ENCODE measurements at places on chromosomes 7 and 10.

- no peak for DNase-seq
Observed at GRCh38 chr7:74042746-74043522, 15.0 kb downstream of the ELN start.

GRCh38 chr10:66378117-66378876, 547.5 kb upstream of the LRRTM3 start:
- DNase-seq: no peak

DNA sequence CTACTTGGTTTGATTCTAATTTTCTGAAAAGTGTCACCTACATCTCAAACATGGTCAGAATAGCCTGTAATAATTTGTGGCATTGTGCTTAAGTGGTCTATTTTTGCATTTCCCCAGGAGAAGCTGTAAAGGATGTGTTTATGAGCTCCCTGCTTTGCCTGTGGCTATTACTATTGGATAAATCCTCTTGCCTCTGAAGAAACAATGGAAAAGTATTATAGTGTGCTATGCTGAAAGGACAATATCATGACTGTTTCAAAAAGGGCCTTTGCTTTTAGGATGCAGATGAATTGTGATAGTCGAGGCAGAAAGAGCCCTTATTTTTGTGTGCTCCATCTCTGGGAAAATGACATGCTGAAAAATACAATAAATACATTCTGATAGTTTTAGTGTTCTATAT, 94.1 kb upstream of the ARMC3 start:
- no peak for DNase-seq

DNA sequence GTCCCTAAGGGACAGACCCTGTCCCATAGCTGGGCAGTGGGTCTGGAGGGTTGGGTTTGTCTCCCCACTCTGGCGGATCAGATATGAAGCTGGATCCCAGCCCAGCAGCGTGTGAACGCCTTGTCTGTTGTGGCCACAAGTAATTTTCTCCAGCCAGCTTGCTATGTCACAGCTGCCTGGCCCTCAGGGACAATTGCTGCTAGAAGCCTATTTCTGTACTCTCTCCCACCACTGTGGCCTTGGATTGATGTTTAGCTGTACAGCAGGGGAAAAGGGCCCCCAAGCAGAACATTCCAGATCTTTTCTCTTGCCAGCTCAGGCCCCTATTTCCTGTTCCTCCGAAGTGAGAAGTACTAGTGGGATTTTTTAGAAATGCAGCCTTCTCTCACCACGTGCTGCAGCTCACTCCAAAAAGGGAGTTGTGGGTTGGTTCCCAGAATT, 53.5 kb upstream of the WAC start:
- DNase-seq: no peak

GRCh38 chr7:46713868-46714596, 793.0 kb upstream of the IGFBP3 start:
- no peak for DNase-seq

- no peak for DNase-seq
Observed at GRCh38 chr7:24455813-24456525, 117.3 kb upstream of the PALS2 start.

GRCh38 chr7:130274983-130275591, 8.4 kb downstream of the CPA2 start:
- DNase-seq: no peak

DNA sequence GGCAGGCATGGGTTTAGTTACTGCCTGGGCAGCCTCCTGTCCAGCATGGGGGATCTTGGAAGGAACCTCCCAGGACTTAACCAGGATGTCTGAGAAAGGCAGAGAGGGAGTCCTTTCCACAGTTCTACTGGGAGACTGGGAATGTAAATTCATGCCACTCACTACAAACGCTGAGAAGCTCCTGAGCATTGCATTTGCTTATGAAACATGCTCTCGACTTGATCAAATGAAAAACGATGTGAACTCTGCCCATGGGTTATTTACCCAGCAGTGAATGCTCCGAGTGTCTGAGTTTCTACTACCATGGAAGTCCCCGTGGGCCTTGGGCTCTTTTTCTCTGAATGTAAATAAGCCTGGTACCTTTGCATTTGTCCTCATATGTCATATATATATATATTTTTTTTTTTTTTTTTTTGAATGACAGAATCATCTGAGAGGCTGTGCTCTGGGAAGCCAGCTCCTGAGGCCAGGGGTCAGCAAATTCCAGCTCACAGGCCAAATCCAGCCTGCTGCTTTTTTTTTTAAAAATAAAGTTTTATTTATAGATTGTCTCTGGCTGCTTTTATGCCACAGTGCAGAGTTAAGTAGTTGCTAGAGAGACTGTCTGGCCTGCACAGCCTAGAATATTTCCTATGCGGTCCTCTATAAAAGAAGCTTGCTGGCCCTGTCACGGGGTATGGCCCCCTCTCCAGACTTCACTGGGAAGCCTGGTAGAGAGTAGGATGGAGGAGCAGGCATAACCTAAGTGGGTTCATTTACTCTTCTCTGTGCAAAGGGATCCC, 21.4 kb upstream of the RAPGEF5 start:
- no peak for DNase-seq

DNA sequence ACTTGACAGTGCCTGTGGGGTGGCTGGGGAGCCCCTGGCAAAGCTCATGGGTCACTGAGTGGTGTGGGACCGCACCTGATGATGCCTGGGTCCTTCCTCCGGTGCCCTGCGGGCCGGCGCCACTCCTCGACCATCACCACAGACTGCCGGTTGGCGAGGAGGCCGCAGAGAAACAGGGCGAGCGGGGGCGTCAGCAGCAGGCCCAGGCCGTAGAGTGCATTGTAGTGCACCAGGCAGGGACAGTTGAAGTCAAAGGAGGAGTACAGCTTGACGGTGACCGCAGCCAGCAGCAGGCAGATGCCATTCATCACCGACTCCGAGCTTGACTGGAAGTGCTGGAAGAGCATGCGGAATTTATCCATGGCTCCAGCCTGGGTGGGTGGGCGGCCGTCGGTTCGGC, 369 bp downstream of the CALHM3 start:
- no peak for DNase-seq

- peak; percentile 53 for DNase-seq
Observed at GRCh38 chr7:93559639-93560491, 14.7 kb downstream of the CALCR start.

DNA sequence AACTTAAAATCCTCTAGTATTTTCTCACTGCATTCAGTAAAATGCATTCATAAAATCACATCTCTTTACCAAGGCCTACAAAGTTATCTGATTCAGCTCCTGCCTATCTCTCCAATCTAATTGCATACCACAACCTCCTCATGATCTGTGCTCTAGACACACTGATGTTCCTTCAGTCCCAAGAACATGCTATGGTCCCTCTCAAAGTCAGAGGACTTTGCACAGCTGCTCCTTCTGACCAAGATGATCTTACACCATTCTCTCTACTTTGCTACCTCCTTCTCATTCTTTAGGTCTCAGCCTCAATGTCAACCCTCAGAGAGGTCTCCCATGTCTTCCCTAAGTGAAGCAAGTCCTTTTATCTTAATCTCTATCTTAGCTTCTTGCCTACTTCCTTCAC, 45.5 kb downstream of the CAV1 start:
- DNase-seq: no peak

DNA sequence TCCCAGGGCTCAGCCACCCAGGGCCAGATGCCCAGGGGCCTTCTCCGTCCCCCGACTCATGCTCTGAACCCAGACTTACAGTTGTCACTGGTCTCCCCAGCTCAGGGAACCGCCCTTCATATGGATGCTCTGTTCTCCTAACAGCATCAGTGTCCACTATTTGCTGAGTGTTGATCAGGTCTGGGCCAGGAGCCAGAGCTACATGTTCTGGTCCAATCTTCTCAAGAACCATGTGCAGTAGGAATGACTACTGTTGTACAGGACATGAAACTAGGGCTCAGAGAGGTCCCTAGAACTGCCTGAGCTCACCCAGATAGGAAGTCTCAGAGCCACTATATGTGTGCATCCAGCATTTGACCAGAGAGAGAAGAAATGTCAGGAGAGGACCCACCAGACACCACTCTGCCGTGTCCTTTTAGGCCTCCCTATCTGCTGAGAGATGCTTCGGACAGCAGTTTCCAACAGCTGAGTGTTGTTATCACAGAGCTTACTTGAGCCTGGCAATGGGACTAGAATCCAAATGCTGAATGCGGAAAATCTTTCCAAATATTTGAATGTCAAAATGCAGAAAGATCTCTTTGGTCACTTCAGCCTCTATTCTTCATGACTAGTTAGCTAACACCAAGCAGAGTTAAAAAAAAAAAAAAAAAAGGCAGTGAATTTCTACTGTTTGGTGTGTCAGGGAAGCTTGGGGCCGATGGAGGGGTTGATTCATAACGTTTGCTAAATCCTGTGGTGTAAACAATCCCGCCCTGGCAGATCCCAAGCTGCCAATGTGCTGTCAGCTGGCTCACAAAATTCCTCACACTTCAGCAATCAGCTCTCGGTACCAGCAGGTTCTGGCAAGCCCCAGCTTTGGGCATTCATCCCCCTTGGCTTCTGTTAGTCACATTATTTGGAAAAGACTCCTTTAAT, 246.1 kb downstream of the TNS3 start:
- no peak for DNase-seq

GRCh38 chr7:55078465-55079372, 59.9 kb downstream of the EGFR start:
- DNase-seq: no peak

GRCh38 chr10:102831322-102832071, 5.7 kb downstream of the CYP17A1 start:
- no peak for DNase-seq

- no peak for DNase-seq
Observed at GRCh38 chr10:73862011-73862410, 12.3 kb downstream of the CAMK2G start.

DNA sequence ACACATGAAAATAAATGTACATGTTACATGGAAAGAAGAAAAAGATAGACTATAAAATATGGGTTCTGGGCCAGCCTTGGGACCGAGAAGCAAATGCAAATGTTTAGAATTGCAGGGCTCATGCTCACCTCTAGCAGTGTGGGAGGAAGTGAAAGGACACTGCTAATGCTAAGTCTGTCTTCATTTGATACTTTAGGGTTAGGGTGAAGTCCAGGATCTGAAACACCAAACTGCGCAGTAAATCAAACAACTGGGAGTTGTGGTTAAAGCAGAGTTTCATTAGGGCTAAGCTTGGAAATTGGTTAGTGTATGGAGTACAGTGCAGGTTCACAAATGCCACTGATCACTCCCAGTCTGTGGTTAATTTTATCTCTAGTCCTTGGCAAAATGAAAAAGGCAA, 73.2 kb upstream of the PDK4 start:
- DNase-seq: no peak

DNA sequence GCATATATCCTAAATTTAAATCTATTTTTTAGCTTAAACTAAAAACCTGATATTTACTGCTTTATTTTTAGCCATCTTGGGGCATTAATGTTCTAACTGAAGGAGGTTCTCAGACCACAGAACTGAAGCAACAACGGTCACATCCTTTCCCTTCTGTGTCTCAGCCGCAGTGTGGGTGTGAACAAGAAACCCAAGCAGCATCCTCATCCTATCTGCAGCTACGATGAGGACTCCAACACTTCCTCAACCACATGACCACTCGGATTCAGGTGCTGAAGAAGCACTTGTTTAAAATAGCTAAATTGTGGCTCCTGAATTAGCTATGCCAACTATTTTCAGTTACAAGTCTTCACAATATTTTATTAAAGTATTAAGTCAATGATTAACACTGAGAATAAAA, 5.3 kb downstream of the ESYT2 start:
- peak; percentile 95 for DNase-seq

DNA sequence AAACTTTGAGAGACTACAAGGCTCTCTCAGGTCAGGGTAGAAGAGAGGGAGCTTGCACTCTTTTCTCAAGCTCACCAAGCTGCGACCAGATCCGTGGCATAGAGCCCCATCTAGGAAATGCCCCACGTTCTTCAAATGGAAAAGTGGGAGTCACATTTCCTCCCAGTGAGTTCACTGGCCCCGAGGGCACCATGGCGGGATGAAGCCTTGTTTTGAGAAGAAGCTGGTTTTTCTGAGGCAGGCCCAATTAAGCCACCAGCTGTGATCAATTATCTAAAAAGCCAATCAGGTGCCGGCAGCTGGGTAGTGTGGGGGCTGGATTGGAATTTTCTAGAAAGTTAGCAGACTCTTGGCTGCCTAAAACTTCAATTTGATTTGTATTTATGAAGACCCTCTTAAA, 101.4 kb downstream of the ZNF365 start:
- no peak for DNase-seq

DNA sequence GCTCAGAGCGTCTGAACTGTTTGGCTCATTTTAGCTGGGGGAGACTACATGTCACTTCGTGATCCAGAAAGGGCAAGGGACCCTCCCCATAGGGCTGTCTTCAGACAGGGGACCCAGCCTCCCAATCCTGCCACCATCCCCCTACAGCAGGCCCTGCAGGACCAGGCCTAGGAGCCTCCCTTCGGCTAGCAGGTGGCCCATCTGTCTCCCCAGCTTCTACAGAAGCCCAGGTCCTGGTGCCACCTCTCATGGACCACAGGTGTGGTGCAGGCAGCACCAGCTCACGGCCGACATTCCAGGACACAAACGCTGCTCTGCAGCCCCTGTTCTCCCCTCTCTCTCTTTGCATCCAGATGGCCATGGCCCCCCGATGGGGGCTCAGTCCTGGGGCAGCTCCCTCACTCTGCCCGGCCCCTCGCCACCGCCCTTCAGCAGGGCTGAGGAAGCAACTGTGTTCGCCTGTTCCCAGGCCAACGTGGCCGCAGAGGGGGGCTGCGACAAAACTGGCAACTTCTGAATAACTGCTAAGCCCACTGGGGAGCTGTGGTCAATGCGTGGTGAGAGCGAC, 10.3 kb downstream of the TECPR1 start:
- DNase-seq: no peak

- DNase-seq: no peak
Observed at GRCh38 chr7:106599343-106599698, 61.6 kb downstream of the CCDC71L start.
